Activated CD4-positive, alpha-beta T cell treated with anti-CD3 and anti-CD28 coated beads, Interleukin-2, amount 10 ng/mL, durations not matched to agents 7 days and 5 days (primary cell): ENCODE measurements at places on chromosomes 12 and 14. TPM values are rescaled to one million over a fixed set of nuclear protein-coding genes. Genes with fewer than 3 reads are reported as not detected.

The PRKD1 gene
- not detected for total RNA-seq

DNA sequence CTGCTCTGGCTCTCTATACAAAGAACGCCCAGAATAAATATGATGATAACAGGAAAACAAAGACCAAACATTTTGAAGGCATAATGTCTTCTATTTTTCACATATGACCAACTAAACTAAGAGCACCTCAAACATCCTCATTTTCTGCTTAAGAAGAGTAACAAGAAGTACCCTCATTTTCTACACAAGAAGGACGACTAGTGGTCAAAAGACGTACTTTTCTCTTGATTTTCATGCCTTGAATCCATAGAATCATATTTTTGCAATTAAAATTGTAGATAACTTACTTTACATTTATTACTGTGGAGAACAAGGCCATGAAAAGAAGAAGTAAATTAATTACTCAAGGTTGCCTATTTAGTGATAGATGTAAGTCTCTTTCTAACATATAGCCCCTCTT lies 358.6 kb downstream of the DUSP6 start:
- peaks cover 35% of the 10 kb centered on the region for H3K27me3 ChIP-seq
- H3K27ac ChIP-seq, result no peak overlapping the region
- H3K4me1 ChIP-seq, result no peaks in the 10 kb centered on the region
- H3K36me3 ChIP-seq, result no peaks in the 10 kb centered on the region

The MANSC1 gene
- total RNA-seq, result 0.25 TPM

- no peaks in the 10 kb centered on the region for H3K4me1 ChIP-seq
- DNase-seq, result no peak
- no peak overlapping the region for H3K27ac ChIP-seq
Measured at GRCh38 chr12:101686176-101686575, 11.3 kb upstream of the CHPT1 start.

The GRIP1 gene
- total RNA-seq, result 1.6 TPM

DNA sequence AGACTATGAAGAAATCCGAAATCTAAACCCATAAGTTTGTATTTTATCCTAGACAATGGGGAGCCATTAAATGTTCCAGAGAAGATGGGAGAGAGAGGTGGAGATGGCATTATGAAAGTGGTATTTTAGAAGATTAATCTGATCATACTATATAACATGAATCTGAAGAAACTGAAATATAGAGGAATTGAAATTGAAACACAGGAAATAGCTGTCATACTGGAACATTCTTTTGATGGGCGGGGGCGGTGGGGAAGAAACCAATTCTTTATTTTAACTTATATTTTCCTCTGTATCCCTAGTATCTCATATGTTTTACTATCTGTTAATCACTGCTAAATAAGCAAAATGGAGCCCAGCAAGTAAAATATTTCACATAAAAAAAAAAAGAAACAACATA lies 27.0 kb upstream of the FOXN3 start:
- peak overlapping the region; percentile 42 for H3K4me3 ChIP-seq
- DNase-seq, result peak; percentile 28
- peaks cover 57% of the 10 kb centered on the region for H3K4me1 ChIP-seq
- peaks cover 21% of the 10 kb centered on the region for H3K36me3 ChIP-seq

GRCh38 chr12:27826076-27826475 lies 46.0 kb upstream of the MANSC4 start:
- peaks cover 30% of the 10 kb centered on the region for H3K27me3 ChIP-seq
- no peak overlapping the region for H3K4me3 ChIP-seq
- H3K27ac ChIP-seq, result no peak overlapping the region
- no peaks in the 10 kb centered on the region for H3K36me3 ChIP-seq
- H3K4me1 ChIP-seq, result peaks cover 27% of the 10 kb centered on the region

GRCh38 chr12:66620688-66621087 lies 58.2 kb downstream of the GRIP1 start:
- H3K36me3 ChIP-seq, result no peaks in the 10 kb centered on the region
- no peaks in the 10 kb centered on the region for H3K4me1 ChIP-seq
- H3K27ac ChIP-seq, result no peak overlapping the region
- DNase-seq, result no peak
- no peaks in the 10 kb centered on the region for H3K27me3 ChIP-seq

GRCh38 chr14:84042992-84043391 lies 1487.0 kb upstream of the FLRT2 start:
- no peaks in the 10 kb centered on the region for H3K36me3 ChIP-seq
- H3K4me3 ChIP-seq, result no peak overlapping the region
- no peaks in the 10 kb centered on the region for H3K4me1 ChIP-seq
- H3K27me3 ChIP-seq, result no peaks in the 10 kb centered on the region
- no peak for DNase-seq

DNA sequence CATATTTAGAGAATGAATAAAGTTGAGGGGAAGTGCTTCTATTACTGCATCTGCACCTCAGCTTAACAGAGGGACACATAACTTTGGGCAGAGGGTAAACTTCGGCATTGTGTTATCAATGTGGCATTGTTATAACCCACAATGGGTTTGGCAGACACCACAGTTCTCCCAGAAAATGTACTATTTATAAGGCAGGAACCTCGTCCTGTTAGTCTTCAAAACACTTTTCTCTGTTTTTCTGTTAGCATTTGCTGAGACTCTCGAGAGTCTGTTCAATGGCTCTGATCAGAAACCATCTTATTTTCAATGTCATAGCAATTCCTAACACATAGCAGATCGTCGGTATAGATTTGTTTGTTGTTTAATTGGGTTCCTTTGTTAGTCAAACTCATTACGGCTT lies 13.9 kb downstream of the PPP1R36 start:
- H3K4me3 ChIP-seq, result no peak overlapping the region
- peaks cover 13% of the 10 kb centered on the region for H3K27me3 ChIP-seq

DNA sequence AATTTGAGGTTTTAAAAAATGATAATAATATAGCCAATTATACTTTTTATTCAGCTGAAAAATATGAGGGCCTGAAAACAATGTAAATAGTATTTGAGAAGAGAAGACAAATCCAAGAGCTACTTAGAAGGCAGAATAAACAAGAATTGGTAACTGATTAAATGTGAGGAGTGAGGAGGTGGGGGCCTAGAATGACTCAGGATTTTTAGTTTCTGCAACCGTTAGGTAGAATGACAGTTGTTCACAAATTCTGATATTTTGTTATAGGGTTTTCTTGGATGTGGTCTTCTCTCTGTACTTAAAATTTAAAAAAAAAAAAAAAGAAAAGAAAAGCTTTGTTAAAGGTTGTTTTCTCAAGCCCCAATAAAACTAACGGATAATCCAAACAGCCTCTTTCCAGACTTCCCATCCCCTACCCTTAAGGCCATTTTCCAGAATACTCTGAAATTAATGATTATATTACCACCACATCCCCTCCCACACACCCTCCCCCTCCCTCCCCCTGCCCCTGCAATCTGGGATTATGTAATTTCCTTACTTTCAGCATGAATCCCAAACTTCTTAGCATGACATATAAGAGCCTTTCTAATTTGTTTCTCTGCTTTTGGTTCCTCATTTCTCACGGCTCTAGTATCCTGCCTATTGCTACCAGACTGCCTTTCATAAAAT lies 50.4 kb downstream of the LRP6 start:
- H3K36me3 ChIP-seq, result no peaks in the 10 kb centered on the region
- peaks cover 38% of the 10 kb centered on the region for H3K27me3 ChIP-seq
- DNase-seq, result no peak
- H3K4me1 ChIP-seq, result peaks cover 8% of the 10 kb centered on the region

GRCh38 chr12:100207311-100207710 lies 6.7 kb downstream of the ACTR6 start:
- no peaks in the 10 kb centered on the region for H3K27me3 ChIP-seq
- H3K36me3 ChIP-seq, result peaks cover 28% of the 10 kb centered on the region
- no peak overlapping the region for H3K27ac ChIP-seq

DNA sequence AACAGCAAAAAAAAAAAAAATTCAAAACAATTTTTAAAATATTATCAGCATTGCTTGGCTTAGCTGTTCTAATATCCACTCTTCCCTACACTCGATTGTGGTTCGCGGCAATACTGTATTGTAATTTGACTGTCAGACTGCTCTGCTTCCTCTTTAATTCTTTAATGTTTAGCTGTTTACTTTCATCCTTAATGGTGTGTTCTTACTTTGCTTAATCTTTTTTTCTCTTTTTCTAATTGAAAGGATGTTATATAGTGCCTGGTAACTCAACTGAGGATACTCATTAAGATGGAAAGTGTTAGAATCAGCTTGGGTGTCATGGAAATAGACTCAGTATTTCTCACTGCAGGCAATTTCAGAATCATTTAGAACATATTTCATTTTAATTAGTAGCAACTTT lies 2.0 kb downstream of the ANO4 start:
- H3K4me3 ChIP-seq, result no peak overlapping the region
- peaks cover 6% of the 10 kb centered on the region for H3K27me3 ChIP-seq
- H3K4me1 ChIP-seq, result no peaks in the 10 kb centered on the region

DNA sequence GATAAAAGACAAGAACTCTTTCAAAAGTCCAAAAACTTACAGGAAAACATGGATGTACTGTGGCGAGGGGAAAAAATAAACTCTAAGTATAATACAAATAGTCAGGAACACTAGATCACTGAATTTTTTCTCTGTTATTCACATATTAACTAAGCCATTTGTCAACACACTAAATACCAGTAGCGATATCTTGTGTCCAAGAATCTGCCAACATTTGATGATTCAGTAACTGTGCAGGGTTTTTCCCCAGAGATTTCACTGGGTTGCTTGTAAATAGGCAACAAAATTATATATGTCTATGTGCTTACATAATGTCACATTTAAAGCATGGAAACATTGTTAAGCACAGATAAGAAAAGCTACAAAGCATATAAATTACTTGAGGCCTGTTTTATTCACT lies 205.9 kb downstream of the KIF21A start:
- no peak for DNase-seq
- H3K27me3 ChIP-seq, result no peaks in the 10 kb centered on the region
- H3K4me1 ChIP-seq, result no peaks in the 10 kb centered on the region
- H3K27ac ChIP-seq, result no peak overlapping the region

DNA sequence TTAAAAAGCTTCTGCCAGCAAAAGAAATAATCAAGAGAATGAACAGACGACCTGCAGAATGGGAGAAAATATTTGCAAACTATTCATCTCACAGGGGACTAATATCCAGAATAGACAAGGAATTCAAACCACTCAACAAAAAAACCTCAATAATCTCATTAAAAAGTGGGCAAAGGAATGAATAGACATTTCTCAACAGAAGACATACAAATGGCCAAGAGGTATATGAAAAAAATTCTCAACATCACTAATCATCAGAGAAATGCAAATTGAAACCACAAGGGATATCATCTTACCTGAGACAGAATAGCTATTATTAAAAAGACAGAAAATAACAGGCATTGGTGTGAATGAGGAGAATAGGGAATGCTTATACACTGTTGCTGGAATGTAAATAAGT lies 270.0 kb downstream of the DACT1 start:
- H3K27ac ChIP-seq, result no peak overlapping the region
- no peaks in the 10 kb centered on the region for H3K4me1 ChIP-seq
- peaks cover 2% of the 10 kb centered on the region for H3K27me3 ChIP-seq
- no peaks in the 10 kb centered on the region for H3K36me3 ChIP-seq

The VWF gene
- total RNA-seq, result not detected

- peak overlapping the region; percentile 56 for H3K4me3 ChIP-seq
- no peak overlapping the region for H3K27ac ChIP-seq
- H3K4me1 ChIP-seq, result peaks cover 17% of the 10 kb centered on the region
- H3K27me3 ChIP-seq, result peaks cover 42% of the 10 kb centered on the region
- H3K36me3 ChIP-seq, result no peaks in the 10 kb centered on the region
- no peak for DNase-seq
Measured at GRCh38 chr14:96038558-96038919, 623 bp upstream of the C14orf132 start.

The GALNT8 gene
- 0.85 TPM for total RNA-seq

- DNase-seq, result no peak
- peaks cover 14% of the 10 kb centered on the region for H3K36me3 ChIP-seq
- H3K4me3 ChIP-seq, result peak overlapping the region; percentile 89
Measured at GRCh38 chr14:22600027-22600426, 1.9 kb downstream of the ABHD4 start.
